Right forelimb (tissue), 1 donor: ENCODE measurements at places on chromosomes 5 and 9.
A peak's percentile ranks its signal among the peaks of the same experiment; 100 is the strongest.

DNA sequence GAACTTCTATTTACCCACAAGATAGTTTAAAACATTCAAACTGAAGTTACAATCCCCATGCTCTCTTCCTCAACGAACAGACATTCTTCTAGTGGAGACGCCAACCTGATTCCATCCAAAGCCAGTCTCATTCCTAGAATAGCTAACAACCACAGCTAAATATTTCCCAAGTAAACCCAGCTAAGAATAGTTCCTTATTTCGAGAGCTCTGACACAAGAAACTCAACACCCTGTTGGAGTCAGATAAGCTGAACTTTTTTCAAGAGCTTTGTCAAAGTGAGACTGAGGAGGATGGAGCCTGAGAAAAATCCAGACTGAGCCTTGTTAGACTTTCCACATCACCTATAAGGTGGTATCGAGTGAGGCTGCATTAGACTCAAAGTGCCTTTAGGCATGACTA is 56.7 kb upstream of the RPS23 start:
- DNase-seq, result no peak

GRCh38 chr5:115379622-115380344 is 83.3 kb upstream of the CCDC112 start:
- DNase-seq, result no peak

- no peak for DNase-seq
Measured at GRCh38 chr9:16180091-16180490, 627.2 kb downstream of the CCDC171 start.

DNA sequence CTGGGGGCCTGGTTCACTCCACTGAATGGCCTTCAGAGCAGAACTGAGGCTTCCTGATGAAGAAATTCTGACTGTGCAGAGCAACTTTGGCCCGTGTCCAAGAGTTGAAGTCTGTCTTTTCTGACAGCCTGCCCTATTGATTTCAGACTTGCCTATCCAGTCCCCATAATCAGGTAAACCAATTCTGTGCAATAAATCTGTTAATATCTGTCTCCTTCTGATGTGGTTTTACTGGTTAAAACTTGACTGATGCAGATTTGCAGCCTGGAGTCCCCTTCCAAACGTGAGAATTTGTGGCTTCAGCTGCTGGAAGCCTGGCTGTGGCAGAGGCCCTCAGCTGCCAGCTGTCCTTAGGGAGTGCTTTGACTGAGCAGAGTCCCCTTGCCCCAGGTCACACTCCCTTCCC is 283.9 kb upstream of the ANKRD55 start:
- DNase-seq, result no peak

DNA sequence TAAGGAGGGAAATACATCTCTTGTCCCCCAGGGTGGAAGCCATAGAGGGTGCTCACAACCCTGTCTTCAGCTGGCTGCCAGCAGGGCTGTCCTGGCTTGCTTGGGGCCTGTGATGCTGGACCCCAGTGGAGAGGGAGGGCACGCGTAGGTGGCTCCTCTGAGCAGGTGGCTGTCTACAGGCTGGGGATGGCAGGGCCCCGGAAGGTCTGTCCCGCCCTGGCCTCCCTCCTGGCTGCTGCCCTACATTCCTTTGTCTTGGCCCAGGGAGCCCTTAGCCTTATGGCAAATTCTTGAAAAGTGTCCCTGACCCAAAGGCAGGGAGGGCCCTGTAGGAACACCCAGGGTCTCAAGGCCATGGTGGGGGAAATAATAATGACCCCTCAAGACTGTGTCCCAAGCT is 224.4 kb downstream of the HSPA4 start:
- no peak for DNase-seq

- DNase-seq, result no peak
Measured at GRCh38 chr9:125997196-125997823, 250.1 kb downstream of the PBX3 start.

DNA sequence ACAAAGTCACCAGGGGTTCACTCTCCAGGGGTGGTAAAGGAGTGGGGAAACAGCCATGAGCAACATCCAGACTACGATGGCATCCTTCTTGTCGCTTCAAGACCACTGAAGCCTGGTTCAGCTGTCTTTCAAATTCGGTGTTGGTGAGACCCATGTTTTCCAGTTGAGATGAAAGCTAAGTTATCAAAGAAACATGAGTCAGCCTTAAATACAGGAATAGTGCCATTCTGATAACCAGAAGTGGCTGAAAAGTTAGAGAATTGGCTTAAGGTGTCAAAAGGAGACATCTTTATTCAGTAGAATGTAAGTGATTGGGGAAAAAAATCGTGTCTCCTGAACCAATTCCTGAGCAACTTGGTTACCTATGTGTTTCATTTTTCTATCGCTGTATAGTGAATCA is 7.0 kb upstream of the CARD19 start:
- peak; percentile 13 for DNase-seq

DNA sequence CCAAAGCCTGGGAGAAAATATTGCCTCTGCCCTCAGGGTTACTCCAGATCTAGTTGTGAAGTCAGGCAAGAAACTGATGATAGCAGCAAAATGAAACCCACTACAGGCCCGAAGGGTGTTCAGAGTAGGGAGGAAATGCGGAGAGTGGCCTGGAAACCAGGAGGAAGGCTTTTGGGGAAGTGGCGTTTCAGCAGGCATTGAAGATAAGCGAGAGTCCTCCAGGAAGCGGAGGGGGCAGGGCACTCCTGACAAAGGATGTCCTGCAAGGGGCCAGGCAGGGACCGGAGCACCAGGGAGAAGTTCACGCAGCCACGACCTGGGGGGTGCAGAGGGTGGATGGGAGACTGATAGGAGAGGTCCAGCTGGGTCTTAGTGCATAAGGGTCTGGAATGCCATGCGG is 7.8 kb upstream of the FOXI1 start:
- no peak for DNase-seq

DNA sequence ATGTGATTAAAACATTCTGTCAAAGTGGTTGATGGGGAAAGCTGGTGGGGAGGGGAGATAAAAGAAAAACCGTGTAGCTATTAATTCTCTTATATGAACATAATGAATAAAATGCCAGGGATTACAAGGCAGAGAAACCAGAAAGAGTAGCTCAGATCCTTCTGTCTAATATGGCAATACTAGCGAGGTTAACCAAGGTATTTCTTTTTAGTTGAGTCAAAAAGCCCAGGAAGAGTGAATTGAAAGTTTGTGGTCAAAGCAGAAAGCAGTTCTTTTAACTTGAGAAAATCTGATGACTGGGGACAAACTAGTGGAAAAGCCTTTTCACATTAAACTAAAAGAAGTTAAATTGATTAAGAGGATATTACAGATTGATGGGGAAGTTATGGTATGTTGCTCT is 76.0 kb downstream of the ERBIN start:
- no peak for DNase-seq

GRCh38 chr9:9819886-9820285 is 792.9 kb downstream of the PTPRD start:
- DNase-seq, result no peak

DNA sequence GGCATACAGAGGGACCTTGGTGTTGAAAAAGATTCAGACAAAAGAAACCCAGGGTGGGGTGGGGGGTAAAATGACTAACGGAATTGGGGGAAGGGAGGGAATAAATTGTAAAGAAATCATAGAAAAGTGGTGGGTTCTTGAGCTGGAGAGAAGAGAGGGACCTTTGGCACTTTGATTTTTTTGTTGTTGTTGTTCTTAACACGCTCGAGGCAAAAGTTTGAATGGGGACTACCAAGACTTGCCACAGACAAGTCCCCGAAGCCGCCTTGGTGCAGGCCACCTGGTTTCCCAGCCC is 616 bp downstream of the VCAN start:
- no peak for DNase-seq

GRCh38 chr5:119161430-119161829 is 90.5 kb downstream of the DMXL1 start:
- DNase-seq, result no peak

- DNase-seq, result no peak
Measured at GRCh38 chr5:74124826-74125225, 498.8 kb downstream of the ARHGEF28 start.

DNA sequence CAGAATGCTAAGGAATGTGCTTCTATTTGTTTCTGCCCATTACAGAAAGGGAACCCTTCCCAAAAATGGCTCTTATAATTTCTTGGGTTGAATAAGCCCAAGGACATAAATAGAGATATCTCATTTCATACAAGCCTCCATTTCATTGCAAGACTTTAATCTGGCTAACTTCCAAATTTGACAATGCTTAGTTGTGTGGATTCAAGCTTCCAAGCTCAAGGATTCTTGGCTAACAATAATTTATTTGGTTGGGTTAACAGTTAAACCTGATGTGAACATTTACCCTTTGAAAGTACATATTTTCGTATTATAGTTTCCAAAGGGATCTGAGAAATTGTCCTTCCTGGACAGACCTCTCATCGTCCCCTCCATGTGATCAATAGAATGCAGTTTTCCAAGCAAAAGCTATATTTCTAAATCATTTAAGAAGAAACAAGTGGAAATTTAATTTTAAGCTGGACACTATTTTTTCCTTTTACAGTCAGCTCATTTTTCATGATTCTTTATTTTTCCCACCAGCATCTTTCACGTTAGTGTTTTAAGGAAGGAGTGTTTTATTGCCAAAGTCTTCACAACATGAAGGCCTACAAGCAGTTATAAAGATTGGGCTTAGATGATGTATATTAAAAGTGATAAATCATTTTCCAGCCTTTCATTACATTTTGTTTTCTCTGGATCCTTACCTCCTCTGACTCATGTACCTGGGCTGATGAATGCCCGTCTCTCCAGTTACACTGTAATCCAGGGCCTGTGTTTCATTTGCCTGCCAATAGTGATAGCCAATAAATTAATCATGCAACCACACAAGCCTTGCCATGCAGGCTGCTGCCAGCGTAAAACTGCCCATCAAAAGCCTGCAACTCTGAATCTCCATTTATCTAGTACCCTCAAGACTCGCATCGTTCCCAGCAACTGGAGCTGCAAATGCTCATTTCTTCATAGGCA is 176.7 kb downstream of the NTRK2 start:
- DNase-seq, result peak; percentile 47

GRCh38 chr5:133639850-133640528 is 27.6 kb upstream of the FSTL4 start:
- no peak for DNase-seq

DNA sequence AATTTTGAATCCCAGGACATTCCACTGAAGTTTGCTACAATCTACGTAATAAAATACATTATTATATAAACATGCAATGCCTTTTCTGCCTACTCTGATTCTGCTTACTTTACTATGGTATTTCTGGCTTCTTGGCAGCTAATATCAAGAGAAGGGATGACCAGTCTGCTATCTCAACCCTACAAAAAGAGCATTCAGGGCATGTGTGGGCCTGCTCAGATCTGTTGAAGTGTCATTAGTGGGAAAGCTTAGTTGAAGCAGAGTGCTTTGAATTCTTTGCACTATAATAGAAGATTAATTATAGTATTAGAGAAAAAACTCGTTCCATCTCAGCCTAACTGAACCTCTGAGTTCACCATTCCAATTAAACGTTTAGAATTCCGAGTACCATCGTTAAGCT is 339.5 kb upstream of the ISL1 start:
- DNase-seq, result no peak

DNA sequence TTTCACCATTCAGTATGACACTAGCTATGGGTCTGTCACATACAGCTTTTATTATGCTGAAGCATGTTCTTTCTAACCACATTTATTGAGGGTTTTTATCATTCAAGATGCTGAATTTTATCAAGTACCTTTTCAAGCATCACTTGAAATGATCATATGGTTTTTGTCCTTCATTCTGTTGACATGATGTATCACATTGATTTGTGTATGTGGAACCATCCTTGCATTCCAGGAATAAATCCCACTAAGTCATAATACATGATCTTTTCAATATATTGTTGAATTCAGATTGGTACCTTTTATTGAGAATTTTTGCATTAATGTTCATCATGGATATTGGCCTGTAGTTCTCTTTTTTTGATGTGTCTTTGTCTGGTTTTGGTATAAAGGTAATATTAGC is 317.4 kb downstream of the NNT start:
- no peak for DNase-seq

DNA sequence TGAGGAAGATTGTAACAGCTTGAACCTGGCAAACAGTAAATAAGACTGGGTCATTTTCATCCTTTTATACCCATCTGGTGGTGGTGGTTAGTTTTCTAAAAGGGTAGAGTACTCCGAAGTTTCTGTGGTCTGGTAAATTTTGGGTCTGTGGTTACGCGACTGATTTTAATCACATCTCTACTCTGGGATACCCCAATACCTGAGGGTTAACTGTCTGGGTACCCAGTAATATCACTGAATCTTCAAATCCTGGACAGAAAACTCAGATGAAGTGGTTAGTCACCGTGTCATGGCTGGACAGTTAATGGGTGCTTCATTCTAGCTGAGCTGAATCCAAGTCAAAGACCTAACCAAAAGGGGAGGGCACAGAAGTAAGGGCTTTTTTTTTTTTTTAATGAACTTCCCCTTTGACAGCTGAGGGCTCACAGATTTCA is 474.2 kb downstream of the GADD45G start:
- DNase-seq, result no peak

DNA sequence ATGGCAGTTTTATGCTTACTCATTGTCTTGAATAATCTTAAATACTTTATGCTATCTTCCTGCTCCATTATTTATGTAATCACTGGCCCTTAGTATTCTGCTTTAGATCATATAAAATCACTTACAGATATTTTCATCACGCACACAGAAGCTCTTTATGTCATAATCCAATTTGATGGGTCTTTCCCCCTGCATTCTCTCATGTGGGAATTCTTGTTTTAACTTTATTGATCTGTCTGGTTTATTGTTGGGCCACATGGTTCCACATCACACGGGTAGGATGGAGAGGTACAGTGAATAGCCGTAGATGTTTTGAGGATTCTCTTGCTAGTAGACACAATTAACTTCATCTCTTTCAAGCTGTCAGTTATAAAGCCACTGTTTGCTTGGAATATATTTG is 27.0 kb downstream of the PLPPR1 start:
- no peak for DNase-seq

DNA sequence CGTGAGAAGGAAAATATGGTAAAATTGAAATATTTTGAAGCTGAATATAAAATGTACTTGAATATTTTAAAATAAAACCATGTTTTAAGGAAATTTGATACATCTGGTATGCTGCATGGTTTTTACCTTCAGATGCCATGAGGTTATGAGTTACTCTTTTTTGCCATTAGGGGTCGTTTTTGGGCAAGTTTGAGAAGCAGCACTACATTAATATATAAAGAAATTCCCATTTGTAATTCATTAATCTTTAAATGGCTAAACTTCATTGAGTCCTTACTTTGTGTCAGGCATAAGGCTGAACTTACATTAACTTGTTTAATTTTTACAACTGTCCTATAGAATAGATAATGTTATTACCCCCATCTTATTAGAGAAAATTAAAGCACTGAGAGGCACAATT is 152.3 kb downstream of the KDM4C start:
- DNase-seq, result no peak

GRCh38 chr5:19777363-19777762 is 210.6 kb downstream of the CDH18 start:
- no peak for DNase-seq
